Muscle of back (tissue), 13 donors: ENCODE measurements at places on chromosomes 3 and 15. TPM values are rescaled to one million over a fixed set of nuclear protein-coding genes. Genes with fewer than 3 reads are reported as not detected.
A peak's percentile ranks its signal among the peaks of the same experiment; 100 is the strongest.

DNA sequence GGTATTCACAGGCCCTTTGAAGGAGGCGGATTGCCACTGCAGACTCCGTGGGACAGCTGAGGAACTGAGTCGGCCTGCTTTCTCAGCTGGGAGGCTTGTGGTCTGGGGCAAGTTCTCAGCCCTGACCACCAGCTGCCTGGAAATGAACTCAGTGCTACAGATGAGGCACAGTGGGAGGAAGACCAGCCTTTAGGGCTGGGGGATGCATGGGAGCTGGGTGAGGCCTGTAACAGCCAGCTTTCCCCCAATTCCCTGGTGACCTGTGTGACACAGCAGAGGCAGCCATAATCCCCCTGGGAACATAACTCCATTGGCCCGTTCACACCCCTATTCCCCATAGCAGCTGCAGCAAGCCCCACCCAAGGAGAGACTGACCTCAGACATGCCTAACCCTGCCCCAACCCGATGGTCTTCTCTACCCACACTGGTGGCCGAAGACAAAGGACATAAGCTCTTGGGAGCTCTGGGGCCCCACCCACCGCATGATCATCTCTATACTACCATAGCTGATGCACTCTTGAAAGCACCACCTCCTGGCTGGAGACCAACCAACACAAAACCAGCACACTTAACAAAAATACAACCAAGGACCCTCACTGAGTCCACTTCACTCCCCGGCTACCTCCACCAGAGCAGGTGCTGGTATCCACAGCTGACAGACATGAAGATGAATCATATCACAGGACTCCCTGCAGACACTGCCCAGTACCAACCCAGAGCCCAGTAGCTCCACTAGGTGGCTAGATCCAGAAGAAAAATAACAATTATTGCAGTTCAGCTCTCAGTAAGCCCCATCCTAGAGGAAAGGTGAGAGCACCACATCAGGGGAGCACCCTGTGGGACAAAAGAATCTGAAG lies 24.9 kb downstream of the ZMAT3 start:
- no peak for DNase-seq

GRCh38 chr3:43874290-43874689 lies 183.6 kb downstream of the ABHD5 start:
- DNase-seq: no peak

DNA sequence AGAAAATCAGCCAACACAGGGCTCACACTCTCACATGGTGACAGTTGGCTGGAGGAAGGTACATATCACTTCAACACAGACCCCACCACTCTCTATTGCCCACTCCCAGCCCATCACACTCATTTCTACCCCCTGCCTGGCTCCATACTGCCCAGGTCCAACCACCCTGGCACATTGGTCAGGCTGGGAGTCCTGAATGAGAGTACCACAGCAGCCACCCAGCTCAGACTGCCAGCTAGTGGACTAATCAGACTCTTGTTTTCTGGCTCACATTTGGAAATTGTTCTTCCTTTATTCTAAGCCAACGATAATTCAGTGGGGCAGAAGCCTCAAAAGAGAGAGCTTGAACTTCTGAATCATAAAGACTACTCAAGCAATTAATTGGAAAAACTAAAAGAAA lies 20.0 kb downstream of the MRPL46 start:
- no peak for DNase-seq

- DNase-seq: no peak
Observed at GRCh38 chr15:98169551-98169950, 209.0 kb downstream of the ARRDC4 start.

- no peak for DNase-seq
Observed at GRCh38 chr15:74829991-74830390, 3.6 kb downstream of the CPLX3 start.

GRCh38 chr3:195755391-195755790 lies 34.6 kb downstream of the MUC20 start:
- DNase-seq: no peak

DNA sequence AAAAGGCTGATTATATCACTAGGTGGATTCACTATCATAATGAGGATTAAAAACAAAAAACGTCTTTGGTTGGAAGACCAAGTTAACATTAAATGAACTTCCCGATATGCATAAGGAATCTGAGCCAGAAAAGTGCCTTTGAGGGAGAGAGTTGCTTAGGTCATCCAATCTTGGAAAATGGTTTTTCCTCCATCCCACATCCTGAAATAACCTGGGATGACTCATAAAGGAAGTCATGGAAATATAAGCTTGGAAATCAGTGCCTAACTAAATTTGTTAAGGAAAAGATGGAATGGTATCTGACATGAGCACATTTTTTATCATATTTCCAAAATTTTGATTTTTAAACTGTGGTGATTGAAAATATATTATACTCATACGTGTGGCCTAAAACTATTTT lies 66.0 kb downstream of the KBTBD8 start:
- DNase-seq: no peak

GRCh38 chr3:17798000-17798399 lies 55.6 kb upstream of the TBC1D5 start:
- DNase-seq: no peak

DNA sequence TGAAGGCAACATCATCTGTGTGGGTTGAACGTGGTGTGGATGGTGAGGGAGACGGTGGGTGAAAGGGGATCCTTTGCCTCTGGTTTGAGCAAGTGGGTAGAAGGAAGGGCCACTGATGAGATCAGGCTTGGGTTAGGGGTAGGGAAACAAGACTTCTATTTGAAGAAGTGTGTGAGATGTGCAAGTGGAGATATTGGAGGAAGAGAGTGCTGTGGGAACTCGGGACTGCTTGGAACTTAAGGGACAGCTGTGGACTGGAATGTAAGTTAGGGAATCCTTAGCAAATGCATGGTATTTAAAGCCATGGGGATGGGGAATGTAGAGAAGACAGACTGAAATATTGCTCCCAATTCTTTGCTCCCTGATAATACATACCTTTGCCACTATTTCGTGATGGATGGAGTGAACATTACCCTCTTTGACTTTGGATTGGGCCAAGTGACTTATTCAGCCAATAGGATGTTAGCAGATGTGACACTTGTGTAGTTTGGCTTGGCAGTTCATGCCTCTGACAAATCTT lies 30.2 kb upstream of the AMOTL2 start:
- no peak for DNase-seq

Gene TF
- polyA plus RNA-seq: 1.6 TPM

GRCh38 chr3:119403201-119403600 lies 60.2 kb downstream of the TMEM39A start:
- no peak for DNase-seq

DNA sequence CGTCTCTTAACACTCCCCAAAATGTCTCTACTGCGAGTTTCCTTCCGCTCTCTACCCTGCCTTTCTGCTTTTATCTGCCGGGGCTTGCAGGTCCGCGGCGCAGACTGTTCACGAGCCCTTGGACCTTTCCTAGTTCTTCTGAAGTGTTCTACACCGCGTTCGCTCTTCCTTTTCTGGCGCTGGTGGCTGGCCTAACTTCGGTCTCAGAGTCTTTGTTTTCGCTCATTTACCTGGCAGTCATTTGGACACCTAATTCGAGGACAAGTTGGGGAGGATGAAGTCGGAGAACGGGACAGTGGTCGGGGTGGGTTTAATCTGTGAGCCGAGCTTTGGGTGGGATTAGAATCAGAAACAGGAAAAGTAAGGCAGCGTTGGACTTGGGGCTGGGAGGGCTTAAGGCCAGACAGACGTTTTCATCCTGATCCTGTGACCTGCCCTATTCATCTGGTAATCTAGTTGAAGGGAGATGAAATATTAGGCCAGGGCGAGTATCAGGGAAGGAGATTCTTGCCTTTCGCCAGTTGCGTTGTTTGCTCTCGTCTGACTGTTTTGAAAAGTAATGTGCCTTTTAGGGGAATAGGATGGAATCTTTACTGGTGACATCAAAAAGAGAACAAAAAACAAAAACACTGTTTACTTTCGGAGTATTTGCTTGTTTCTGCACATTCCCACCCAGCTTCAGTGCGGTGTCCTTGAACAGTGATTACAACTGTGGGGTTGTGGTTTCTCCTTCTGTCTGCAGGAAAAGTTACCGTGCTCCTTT lies 1.8 kb downstream of the DIPK2A start:
- DNase-seq: peak; percentile 37

GRCh38 chr15:66722757-66723540 lies 20.9 kb downstream of the SMAD6 start:
- DNase-seq: no peak

Gene NPAP1
- polyA plus RNA-seq: 0.06 TPM

- DNase-seq: peak; percentile 74
Observed at GRCh38 chr3:108130701-108131474, 40.1 kb upstream of the CD47 start.

DNA sequence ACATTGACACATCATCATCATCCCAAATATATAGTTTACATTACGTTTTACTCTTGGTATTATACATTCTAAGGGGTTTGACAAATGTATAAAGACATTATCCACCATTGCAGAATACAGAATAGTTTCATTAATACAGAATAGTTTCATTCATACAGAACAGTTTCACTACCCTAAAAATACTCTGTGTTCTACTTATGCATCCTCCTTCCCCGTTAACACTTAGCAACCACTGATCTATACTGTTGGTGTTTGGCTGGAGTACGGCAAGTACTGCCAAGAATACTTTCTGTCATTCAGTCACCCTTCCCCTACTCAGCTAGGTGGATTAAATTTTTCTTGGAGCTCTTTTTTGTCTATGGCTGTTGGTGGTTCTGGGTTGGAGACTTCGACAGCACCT lies 33.4 kb downstream of the LEKR1 start:
- DNase-seq: no peak

Gene NPHP3
- polyA plus RNA-seq: 52.4 TPM

Gene GRIP2
- polyA plus RNA-seq: 27.3 TPM
